Activated T-cell treated with anti-CD3 and anti-CD28 coated beads, Interleukin-2, amount 50 U/mL, for 1 hour (primary cell): ENCODE measurements at places on chromosomes 1 and 21.

- DNase-seq = no peak
These were observed 14.4 kb downstream of the PPFIA4 start for GRCh38 chr1:203040513-203041275.

GRCh38 chr1:178564086-178564782 lies 51.3 kb downstream of the TEX35 start:
- DNase-seq = no peak

GRCh38 chr1:55216096-55216495 lies 932 bp upstream of the USP24 start:
- no peak for DNase-seq

DNA sequence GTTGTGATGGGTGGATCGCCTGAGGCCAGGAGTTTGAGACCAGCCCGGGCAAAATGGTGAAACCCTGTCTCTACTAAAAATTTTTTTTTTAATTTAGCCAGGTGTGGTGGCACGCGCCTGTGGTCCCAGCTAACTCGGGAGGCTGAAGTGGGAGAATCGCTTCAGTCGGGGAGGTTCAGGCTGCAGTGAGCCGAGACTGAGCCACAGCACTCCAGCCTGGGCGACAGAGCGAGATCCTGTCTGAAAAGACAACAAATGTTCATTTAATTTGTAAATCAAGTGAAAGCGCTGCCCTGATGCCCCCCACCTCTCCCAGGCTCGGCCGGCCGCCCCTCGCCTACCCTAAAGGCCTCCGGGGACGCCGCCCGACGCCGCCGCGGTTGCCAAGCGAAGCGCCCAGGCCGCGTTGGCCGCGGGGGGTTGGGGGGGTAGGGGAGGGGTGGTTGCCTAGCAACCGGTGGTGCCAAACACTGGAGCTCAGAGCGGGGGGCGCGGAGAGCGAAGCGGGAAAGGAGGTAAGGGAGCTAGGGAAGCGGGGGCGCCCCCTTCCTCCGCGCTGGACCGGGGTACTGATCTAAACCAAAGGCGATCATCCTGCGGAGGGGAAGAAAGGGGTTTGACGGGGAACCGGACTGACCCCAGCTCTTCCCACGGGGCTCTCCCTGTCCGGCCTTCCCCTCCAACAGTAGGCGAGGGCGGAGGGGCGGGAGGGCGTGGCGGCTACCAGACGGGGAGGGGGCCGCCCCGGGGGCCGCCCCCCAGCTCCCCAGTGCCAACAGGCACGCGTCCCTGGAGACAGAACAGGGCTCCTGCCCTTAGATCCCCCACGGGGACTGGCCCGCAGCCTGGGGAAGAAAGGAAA lies at the start of gene TEKT2:
Gene TEKT2, plus strand, starts transcription at position 460 of the 862 bp plus-strand sequence. CDS start 828 bp downstream, outside the sequence.
- DNase-seq = peak; percentile 28

- DNase-seq = no peak
These were observed 59.8 kb downstream of the TOR1AIP2 start for GRCh38 chr1:179817789-179818188.

GRCh38 chr1:161506336-161507223 lies 1.3 kb downstream of the FCGR2A start:
- DNase-seq = no peak

- DNase-seq = no peak
These were observed 53.0 kb downstream of the RERE start for GRCh38 chr1:8764293-8764937.

DNA sequence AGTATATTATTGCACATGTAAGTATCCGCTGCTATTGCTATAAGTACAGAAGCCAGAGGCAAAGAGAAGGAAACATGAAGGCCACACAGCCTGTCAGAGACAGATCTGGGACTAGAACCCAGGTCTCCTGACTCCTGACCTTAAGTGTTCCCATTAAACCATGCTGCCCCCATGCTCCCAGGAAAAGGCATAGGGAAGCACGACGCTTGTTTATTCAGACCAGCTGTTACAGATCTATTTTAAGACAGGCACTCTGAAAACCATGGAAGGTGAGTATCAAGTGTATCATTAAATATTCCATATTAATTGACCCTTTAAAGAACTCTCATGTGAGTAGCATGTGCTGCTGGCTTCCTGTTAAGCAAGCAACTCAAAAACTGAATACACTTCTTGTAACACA lies 11.4 kb downstream of the VAV3 start:
- DNase-seq = no peak

DNA sequence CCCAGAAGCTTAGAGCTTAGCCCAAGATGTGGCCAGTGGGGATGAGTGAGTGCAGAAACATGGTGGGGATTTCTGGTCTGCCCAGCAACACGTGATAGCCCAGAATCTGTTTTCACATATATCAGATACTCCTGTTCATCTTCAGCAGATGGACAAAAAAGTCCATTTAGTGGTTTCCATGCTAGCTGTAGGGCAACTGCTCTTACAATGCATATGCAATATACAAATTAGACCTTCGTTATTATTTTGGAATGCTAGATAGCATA lies 96.9 kb upstream of the SGIP1 start:
- DNase-seq = no peak

DNA sequence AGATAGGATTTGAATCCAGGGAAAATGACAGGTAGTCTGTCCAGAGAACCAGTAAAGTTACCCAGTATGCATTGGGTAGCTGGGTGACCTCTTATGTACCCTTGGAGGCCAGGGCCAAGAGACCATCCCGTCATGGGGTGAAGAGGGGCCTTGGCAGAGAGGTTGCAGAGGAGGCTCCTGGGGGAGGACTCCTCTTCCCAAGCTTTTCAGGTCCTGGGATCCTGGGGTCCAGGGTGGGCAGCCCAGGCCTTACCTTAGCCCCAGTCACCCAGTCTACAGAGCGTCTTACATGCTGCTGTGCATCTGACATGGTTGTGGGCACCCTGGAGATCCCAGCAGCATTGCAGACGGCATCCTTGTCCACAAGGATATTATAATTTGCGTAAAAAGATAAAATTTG lies 14.0 kb downstream of the PMF1 start:
- DNase-seq = no peak

- DNase-seq = no peak
These were observed 22.9 kb upstream of the DIP2A start for GRCh38 chr21:46435786-46436227.

- no peak for DNase-seq
These were observed 42.3 kb upstream of the HAO2 start for GRCh38 chr1:119326251-119326650.

GRCh38 chr1:27569088-27569460 lies 34.9 kb downstream of the AHDC1 start:
- DNase-seq = peak; percentile 33

DNA sequence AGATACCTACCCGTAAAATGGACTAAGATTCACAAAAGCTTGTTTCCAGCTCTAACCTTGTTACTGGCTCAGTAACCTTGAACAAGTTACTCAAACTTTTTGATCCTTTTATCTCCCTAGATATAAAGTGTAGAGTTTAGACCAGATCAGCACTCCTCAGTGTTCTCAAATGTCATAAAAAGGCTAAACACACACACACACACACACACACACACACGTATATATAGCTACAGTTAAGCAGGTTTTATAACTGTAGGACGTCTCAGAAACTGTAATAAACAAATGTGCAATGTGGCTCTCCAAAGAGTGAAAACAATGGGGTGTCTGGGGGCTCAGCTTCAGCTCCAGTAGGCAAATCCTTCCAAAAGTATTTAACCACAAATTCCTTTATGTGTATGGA lies 34.0 kb downstream of the KCNJ15 start:
- DNase-seq = no peak

DNA sequence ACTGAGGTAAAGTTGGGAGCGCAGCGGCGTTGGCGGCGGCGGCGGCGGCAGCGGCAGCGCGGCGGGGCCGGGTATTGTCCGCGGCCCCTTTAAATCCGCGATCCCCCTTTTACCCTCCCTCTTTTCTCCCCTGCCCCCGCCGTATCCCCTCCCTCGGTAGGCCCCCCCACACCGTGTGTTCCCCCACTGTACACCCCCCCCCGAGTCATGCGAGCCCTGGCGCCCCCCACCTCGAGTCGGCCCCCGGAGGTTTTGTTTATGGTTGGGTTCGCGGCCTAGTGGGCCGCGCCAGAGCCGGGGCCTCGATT lies 169 bp downstream of the UBAP2L start:
- DNase-seq = no peak

DNA sequence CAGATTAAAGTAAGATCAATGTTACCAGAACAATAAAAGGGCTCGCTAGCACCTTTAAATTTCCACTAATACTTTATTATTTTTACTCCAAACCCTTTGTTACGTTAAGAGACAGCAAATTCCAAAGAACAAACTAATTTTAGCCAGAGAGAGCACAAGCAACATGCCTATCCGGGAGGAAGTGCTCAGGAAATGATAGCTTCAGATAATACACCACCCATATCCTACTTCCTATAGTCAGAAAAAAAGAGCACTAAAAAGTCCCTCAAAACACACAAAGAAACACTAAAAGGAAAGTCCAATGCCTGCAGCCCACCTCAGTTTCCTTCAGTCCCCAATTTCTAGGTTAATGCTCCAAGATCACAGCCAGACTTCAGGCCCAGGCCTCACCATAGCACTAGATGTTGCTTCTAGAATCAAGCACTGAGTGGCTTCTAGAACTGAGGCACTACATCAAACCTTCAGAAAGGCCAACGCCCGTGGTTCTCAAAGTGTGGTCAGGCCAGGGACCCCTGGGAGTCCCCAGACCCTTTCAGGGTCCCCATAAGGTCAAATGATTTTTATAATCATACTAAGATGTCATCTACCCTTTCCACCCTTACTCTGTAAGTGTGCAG lies 142.6 kb downstream of the PSMG1 start:
- DNase-seq = no peak

DNA sequence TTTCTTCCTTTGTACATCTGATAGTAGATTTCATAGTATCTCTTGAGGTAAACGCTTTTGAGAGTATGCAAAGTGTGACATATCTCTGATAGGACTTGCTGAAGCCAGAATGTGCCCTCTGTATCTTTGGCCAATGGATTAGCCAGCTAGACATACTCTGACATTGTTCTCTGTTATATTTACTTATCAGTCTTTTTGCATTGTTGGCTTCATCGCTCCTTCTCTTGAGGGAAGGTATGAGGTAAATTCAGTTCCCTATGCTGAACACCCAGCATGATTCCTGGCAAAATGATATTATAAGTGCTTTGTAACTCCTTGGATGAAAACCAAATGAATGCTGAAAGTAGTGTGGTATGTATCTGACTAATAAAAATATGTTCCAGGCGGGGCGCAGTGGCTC lies 163.2 kb upstream of the CACYBP start:
- no peak for DNase-seq

- no peak for DNase-seq
These were observed 35.6 kb downstream of the C8A start for GRCh38 chr1:56890229-56890628.
